Esophagus squamous epithelium (tissue), 5 donors: ENCODE measurements at places on chromosomes 7 and 10.

DNA sequence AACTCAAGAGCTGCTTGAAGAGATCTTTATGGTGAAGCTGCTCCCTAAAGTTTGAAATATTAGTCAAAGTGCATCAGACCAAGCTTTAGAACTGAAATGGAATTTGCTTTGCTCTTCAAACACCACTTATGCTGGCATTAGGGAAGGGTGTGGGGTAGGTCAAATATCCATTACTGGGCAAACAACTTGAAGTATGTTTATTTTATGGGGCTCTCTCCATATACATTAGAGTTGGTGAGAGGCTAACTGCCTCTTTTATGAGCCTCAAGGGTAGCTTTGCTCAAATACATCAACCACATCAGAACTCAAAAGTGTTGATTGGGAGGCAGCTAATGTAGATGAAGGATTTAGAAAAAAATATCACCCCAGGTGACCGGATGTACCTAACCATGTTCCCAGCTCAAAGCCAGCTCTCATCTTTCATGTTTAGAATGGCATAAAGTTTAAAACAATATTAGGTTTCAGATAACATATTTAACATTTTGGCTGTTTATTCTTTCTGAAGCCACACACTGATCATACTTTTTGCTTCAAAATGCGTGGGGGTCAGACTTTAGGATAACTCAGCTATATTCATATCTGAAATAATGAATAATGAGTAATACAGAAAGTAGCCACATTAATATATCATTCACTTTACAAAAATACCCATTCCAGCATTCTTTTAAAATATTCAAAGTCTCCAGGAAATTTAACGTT lies 318.6 kb downstream of the PTEN start:
- DNase-seq, result no peak

DNA sequence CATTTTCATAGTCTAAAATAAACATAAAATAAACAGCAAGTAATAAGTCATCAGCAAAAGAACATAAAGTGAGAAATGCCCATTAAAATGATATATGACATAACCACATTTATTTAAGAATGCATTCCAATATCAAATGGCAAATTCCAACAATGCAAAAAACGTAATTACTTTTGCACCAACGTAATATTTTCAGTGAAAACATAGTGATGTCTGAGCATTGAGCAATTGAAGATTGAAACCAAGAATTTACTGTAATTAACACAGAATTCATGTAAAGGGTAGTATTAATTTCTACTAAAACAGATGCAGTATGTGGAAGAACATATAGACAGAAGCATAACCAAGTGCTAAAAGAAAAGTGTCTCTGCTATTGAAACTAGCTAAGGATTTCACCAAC lies 123.0 kb upstream of the TNS3 start:
- DNase-seq, result no peak

- DNase-seq, result no peak
These were observed 46.8 kb downstream of the PPIF start for GRCh38 chr10:79393924-79394610.

DNA sequence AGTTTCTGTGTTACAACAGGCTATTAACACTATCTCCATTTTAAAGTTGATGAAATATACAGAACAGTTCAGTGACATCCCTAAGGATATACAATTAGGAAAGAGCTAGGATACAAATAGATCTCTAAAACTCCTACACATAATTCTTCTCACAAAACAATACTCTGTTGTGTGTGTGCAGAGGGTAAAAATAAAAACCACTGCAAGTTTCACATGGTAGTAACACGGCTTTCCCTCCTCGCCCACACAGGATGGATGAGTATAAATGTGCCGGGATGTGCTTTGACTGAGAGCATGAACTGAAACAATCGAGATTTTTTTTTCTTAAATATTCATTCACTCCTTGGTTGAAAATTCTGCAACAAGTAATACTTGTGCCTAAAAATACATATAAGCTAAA lies 131.5 kb upstream of the C1QL3 start:
- DNase-seq, result no peak

DNA sequence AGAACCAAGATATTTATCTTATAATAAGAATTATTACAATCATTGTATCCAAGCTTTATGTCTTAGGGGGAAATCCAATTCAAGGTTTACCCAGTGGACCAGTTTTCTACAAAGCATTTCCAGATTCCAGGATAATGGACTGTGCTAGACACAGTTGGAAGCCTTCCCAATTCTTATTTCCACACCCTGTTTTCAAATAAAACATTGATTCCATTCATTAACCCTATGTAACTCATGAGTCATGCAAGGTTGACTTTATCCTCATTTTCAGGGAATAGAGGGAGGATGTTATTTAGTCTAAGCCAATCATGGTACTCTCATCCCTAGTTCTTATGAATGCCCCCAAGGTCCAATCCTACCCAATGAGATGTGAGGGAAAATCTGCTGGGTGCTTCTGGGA lies 145.7 kb downstream of the RNLS start:
- no peak for DNase-seq

DNA sequence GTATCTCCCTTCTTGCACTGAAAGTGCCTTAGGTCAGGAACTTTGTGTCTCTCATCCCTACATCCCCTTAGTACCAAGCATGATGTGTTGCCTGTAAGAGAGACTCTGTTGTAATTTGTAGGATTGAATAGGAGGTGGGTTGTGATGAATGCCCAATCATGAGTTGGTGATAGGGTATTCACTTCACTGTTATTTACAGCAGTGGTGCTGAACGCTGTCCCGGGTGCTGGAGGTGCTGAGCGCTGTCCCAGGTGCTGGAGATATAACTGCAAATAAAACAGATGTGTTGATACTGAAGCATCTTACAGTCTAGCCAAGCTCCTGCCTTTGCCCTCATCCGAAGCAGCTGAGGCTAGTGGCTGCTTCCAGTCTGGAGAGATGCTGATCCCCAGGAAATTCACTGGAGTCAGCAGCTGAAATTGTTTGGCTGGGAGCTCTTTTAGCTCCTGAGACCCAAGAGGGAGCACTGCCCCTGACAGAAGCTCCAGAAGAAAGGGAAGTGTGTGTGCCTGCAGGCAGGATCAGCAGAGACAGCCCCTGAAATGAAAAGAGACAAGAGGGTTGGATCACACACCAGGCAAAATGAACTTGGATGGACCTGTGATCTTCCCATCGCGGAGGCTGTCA lies 183.4 kb downstream of the SORCS3 start:
- DNase-seq, result no peak

DNA sequence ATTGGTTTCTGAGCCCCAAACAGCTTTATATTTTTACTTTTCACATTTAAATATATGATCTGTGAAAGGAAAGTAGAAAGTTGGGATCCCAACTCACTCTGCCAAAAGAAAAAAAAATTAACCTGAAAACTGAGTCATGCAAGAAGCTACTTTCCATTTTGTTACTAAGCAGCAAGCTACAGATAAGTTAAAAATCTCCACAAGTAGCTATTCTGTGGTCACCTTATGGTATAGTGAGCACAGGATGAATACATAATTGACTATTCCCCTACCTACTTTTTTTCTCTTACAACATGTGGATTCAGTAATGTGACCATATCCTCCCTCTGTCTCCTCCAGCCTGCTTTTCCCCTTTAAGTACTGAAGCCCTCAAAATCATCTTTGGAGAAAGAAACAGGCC lies 30.3 kb upstream of the CREB3L2 start:
- no peak for DNase-seq

- no peak for DNase-seq
These were observed 43.3 kb downstream of the C10orf120 start for GRCh38 chr10:122656308-122656705.

DNA sequence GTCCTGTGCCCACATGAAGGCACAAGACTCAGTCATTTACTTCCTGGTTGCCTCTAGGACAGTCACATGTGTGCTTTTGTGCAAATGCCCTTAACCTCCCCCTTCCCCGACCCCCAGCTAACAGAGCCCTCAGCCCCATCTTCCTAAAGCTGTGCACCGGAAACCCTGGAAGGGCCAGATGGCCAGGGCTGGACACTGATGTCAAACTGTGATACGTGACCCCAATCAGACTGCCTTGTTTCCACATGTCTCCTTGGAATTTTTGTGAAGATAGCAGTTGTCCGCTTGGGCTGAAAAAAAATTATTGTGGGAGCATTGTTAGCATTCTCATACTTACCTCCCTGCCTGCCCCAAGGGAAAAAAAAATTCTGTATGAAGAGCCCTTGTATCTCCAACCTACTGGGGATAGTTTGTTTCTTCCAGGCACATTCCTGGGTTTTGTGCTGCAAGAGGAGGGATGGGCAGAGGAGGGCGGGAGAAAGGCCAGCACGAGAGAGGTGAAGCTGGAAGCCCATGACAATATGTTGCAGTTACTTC lies 17.0 kb upstream of the ADAM12 start:
- no peak for DNase-seq

- DNase-seq, result no peak
These were observed 10.3 kb upstream of the RARRES2 start for GRCh38 chr7:150351587-150352194.

DNA sequence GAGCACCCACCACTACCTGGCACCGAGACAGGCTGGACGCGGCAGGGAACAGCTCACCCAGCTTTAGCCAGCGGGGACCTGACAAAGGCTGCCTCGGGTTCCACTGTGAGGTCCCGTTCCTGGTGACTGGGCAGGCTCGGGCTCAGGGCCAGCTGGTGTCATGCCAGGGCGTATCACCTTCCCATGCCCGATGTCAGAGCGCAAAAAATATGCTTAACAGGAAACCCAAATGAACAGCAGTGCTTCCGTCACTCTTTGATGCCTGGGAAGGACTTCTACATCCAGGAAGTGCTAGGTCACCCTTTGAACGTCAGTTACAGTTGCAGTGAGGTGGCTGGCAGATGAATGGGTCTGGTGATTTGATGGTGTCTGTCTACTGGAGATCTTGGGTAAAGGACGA lies 106.0 kb downstream of the ADARB2 start:
- no peak for DNase-seq

DNA sequence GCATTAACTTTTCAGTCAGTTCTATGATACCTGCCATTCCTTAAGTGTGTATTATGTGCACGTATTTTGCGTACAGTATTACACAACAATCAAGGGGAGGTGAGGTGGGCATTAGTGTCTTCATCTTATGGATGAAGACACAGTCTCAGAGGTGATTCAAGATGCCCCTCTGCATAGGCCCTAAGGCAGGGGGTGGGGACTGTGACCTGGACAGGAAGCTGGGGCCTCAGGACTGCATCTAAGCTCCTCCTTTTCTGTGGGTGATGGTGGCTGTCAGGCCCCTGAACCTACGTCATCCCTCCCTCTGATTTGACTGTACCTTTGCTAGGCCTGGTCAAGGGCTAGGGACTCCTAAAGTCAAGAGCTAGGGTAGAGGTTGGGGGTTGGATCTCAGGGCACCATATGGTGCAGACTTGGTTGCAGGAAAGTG lies 38.9 kb downstream of the HK1 start:
- DNase-seq, result no peak

DNA sequence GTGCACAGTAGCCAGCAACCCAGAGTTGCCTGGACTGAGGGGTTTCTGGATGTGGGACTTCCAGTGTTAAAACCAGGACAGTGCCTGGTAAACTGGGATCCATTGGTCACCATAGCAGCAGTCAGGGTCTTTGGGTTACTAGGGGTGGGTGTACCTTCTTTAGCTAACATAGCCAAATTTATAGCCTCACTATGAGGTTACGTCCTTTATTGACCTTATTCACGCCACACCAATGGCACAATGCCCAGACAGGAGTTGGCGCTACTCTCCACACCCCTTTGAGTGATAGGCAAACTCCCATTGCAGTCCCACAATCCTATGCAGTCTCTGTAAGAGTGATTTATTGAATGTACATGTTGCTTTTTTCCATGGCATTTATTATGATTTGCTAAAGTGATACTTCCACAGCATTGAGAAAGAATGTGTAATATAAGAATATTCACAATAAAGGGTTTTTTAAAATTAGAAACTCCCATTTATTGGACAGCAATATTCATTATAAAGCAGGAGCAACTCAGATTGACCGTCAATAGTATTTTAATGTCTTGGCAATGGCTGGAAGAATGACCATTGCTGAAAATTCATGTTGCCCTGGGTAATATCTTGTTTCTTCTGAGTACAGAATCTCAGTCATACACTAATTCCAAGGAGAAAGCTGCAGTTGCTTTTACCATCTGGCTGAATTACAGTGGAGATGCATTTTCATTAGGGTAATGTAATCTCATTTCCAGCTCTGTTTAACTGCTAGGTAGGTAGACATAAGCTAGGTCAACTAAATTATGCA lies 26.1 kb downstream of the IFIT5 start:
- DNase-seq, result no peak

GRCh38 chr7:109497053-109497452 lies 927.4 kb downstream of the DNAJB9 start:
- DNase-seq, result no peak

DNA sequence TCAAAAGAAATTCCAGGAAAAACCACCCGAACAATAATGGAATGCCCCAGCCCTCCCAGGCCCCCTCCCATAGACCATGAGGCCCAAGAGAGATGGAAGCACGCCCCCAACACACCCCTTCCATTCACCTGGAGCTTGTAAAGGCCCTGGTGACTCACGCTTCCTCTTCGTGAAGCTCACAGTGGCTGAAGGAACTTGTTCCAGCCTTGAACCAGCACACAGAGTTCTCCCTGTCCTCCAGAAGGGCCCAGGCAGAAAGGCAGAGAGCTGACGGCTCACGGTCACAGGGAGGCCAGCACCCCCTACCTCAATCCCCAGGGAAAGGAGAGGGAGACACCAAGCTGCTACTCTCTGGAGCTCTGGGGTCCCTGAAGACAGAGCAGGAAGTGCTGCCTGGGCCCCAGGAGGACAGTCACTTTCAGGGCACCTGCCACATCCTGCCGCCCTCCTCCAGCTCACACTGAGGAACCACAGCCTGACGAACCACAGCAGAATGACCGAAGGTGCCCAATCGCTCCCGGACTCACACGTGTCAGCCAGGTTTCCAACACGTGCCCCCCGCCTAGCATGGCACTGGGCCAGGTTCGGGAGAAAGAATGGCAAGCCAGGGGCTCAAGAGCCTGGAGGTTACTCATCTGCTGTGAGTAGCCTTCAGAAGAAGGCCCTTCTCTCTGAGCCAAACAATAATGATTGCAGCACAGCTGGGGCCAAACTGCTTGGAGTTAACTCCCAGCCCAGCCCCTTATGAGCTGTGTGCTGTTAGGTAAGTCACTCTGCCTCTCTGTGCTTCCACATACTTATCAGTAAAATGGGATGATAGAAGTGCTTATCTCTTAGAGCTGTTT lies 52.8 kb downstream of the DLG5 start:
- DNase-seq, result no peak

DNA sequence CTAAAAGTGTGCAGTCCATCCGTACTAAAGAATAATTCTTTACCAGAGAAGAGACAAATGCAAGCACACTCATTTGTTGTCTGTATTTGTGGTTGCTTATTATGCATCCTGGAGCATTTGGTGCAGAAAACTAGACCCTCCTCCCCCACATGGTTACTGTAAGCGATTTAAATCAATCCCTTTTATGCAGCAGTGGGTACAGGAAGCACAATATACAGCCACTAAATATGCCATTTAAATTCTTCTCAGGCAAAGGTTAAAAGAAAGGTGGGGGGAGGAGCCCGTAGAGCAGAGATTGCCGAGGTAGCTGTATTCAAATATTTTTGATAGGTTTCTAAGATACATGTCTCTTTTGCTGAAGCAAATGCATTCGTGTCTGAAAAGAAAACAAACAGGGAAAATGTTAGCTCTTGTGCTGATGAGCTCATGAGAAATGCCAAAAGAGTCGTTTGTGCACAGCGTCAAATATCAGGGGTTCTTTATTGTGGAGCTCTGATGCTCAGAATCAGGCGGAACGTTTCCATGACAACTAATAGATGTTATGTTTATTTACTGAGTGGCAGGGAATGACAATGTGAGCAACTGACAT lies 131.3 kb upstream of the NPVF start:
- DNase-seq, result no peak
